ENCODE measurements at places on chromosomes 16 and 17.
A peak's percentile ranks its signal among the peaks of the same experiment; 100 is the strongest.

- DNase-seq: no peak
Observed at GRCh38 chr17:50934672-50935220, 68.6 kb upstream of the TOB1 start.

GRCh38 chr16:30430428-30430970 lies 669 bp upstream of the DCTPP1 start:
- no peak for DNase-seq

GRCh38 chr17:58691701-58692238 lies at the start of gene TEX14:
TSS of gene TEX14 (minus strand) at chr17:58692045. CDS start at chr17:58652001, 40,044 bp downstream.
- DNase-seq: no peak

DNA sequence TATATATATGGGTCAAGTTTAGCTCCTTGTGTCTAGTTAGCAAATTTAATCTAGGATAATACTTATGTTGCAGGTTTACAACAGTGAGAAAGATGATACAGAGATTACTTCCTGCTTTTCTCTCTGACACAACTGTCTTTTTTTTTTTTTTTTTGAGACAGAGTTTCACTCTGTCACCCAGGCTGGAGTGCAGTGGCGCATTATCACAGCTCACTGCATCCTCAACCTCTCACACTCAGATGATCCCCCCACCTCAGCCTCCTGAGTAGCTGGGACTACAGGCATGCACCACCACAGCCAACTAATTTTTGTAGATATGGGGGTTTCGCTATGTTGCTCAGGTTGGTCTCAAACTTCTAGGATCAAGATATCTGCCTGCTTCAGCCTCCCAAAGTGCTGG lies 706.9 kb upstream of the SOX9 start:
- no peak for DNase-seq

GRCh38 chr16:14497245-14498082 lies 132.6 kb downstream of the PARN start:
- DNase-seq: no peak

- no peak for DNase-seq
Observed at GRCh38 chr17:31085563-31085962, 9.2 kb upstream of the NF1 start.

- no peak for DNase-seq
Observed at GRCh38 chr16:7090628-7091115, 242.0 kb upstream of the RBFOX1 start.

- DNase-seq: no peak
Observed at GRCh38 chr17:32504166-32504990, 17.6 kb downstream of the CDK5R1 start.

DNA sequence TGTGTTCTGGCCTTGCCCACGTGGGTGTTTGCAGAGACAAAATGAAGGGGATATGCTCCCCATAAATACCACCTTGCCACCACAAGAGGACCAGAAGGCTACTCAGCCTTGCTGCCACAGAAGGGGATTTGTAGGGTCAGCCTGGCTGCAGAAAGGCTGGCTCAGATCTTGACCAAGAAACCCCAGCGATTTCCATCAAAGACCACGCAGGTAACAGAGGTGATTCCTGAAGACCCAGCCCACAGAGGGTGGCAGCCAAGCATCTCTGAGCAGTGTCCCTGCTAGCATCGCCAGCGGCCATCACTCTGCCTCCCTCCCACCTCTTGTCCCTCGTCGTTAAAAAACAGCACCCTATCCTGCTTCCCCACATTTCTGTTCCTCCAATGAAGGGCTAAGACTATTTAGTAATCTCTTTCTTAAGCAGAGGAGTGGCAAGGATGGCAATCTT lies 54.9 kb downstream of the BEAN1 start:
- no peak for DNase-seq

DNA sequence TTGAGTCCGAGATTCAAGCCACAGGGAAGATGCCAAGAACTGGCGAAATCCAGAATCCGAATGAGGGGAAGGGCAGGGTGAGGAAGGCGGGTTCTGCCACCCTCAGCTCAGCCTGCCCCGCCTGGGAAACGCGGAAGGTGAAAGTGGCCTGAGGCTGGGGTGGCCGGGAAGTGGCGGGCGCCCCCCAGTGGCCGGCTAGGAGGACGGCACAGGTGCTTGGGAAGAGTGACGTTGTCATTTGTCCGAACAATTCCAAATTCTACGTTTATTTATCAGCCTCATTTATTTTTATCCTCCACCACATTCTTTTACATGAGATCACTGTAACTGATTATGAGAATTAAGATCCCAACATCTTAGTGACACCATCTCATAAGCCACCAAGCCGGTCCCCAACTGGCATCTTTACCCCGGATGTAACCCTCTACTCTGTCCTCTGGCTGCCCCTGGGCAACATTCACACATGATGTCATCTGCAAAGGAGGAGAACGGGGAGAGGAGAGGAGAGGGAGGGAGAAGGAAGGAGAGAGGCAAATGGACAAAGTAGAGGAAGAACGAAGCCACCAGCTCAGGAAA lies 21.3 kb downstream of the SRCIN1 start:
- peak; percentile 89 for DNase-seq

DNA sequence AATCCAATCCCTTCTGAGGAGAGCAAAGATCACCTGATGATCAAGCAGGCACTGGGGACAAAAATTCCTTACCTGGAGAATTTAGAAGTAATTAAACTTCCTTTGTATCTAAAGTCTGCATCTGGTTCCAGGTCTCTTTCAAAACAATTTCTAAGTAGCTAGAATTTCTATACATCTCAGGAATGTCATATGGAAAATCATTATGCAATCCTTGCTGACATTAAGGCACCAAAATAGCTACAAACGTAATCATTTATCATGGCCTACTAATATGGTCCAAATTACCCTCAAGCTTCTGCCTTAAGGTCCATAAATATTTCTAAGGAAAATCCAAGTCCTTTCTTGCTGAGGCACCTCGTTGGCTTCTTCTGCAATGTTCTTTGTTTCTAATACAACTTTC lies 32.9 kb upstream of the YPEL2 start:
- DNase-seq: no peak

GRCh38 chr17:19447085-19447583 lies 36.1 kb downstream of the RNF112 start:
- DNase-seq: peak; percentile 76

DNA sequence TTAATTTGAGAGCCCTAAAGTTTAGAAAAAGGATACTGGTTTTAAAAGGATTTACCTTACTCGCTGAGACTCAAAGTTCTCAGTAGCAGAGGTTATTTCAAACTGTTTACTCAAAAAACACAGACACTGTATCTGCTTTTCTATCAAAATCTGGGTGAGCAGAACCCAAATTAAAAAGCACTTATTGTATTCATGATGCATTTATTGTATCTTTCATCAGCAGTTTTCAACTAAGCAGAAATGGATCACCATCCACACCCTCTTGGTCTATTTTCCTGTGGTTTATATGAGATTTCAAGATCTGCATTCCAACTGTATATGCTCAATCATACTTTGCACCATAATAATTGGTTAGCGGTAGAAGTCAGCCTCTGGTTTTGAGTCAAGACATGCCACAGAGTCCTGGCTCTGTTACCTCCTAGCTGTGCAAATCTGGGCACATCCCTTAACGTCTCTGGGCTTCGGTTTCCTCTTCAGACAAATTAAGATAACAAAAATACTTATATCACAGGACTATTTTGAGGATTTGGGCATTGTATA lies 109.5 kb downstream of the ASIC2 start:
- no peak for DNase-seq

- DNase-seq: no peak
Observed at GRCh38 chr16:85678821-85679220, 9.9 kb downstream of the GINS2 start.

GRCh38 chr16:23699100-23699499 lies 13.9 kb downstream of the ERN2 start:
- no peak for DNase-seq

- DNase-seq: no peak
Observed at GRCh38 chr16:6836766-6837165, 495.9 kb upstream of the RBFOX1 start.

- no peak for DNase-seq
Observed at GRCh38 chr17:58568044-58568799, 53.8 kb upstream of the MTMR4 start.

DNA sequence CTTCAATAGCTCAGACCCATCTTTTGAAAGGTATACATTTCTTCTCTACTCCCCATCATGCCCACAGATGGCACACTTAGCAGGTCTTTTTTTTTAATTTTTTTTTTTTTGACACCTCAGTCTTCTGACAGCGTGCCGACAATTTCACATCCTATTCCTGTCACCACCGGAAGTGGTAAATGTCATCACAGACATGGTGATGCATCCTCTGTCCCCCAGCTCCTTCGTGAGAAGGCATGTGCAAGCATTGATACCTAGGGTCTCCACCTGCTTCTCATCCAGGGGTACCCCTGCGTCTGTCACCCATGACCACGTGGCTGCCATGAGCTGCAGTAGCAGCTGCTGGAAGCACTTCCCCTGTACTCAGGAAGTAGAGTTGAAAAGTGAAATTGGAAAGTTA lies 35.6 kb downstream of the ELAC2 start:
- no peak for DNase-seq

DNA sequence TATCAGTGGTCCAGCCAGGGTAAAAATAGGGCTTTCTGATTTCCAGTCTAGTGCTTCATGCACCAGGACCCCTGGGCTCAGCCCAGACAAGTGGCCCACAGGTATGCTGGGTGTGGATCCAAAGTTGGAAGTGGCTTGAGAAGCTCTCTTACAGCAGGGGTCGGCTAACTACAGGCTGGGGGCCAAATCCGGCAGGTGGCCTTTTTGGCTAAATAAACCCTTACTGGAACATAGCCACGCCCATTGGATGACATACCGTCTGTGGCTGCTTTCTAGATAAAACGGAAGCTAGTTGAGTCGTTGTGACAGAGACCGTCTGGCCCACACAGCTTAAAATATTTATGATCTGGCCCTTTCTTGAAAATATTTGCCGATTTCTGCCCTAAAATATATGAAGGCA lies 119.0 kb upstream of the CDC42EP4 start:
- DNase-seq: no peak

- DNase-seq: no peak
Observed at GRCh38 chr17:61849674-61850073, 13.7 kb downstream of the BRIP1 start.

DNA sequence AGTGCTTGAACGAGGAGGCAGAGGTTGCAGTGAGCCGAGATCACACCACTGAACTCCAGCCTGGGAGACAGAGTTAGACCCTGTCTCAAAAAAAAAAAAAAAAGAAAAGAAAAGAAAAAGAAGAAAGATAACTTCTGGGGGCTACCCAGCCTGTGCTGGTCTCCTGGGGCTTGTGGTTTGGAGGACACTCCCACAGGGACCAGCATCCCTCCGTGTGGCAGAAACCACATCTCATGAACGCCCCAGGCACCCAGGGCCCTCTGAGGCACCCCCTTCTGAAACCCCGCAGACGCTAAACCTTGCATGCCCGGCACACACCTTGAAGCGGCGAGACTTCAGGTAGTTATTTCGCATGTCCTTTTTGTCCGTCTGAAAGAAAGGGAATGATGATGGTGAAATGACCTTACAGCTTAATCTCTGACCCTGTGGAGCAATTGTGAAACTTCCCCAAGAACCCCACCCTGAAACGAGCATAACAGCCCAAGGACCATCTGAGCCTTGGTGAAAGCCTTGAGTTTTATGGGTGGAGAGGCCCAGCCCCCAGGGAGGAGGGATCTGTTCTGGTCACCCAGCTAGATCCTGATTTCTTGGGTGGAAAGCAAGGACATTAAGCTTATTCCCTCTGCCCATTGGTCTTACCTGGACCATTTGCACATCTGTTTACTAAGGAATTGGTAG lies 55.0 kb downstream of the CNGB1 start:
- no peak for DNase-seq

DNA sequence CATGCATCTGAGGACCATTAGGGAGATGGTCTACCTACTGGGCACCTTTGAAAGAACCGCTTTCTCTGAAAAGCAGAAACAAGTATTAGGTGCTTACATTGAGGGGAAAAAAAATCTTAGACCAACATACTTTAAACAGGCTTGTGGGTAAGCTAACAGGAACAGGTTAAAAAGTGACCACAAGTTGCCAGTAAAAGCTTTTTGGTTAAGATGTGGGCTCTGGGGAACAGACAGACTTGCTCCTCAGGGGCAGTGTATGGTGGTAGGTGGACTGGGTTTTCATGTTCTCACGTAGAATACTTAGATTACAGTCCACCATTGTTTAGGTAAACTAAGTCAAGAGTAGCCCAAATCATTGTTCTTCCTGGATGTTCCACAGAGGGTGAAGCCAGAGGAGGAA lies 41.2 kb downstream of the REXO5 start:
- no peak for DNase-seq

GRCh38 chr17:61927208-61928100 lies at the start of gene INTS2:
TSS of gene INTS2 (minus strand) at chr17:61927982. CDS start at chr17:61926644, 1,338 bp downstream.
- peak; percentile 90 for DNase-seq

- no peak for DNase-seq
Observed at GRCh38 chr17:42399121-42399520, 10.9 kb upstream of the STAT3 start.

GRCh38 chr17:41835214-41835799 lies 725 bp downstream of the NT5C3B start:
- DNase-seq: no peak

DNA sequence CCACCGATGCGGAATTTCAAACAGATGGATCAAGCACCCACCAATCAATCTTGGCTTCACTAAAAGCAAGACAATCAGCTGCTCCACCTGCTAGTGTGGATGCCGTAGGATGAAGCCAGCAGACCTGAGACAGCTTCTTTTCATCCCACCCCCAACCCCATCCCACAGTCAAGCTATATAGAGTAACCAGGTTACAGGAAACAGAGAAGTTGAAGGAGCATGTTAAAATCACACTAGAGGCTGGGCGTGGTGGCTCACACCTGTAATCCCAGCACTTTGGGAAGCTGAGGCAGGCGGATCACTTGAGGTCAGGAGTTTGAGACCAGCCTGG lies 37.7 kb downstream of the CMTM4 start:
- no peak for DNase-seq

DNA sequence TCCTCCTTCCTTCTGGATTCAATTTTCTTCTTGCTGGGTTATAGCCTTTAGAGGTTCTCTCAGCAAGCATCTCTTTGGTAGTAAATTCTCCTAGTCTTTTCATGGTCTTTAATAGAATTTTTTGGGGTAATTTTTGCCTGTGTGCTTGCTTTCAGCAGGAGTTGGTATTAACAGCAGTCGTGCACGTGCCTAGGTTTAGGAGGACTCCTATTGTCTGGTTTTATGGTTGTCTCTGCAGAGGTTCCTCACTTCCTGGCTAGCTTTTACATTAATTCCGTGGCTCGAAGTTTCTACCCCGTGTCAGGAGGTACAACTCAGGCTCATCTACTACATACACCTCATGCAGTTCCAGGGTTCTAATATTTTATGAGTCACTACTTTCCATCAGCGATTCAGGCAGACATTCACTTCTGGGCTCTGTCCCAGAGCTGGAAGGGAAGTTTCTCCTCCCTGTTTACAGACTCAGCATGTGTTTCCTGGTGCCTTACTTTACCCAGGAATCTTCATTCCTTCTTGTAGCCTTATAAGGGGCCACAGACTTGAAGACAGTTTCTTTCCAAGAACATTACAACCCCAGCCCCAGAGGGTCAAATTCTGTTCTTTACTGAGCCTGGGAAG lies 643.6 kb downstream of the HS3ST4 start:
- DNase-seq: no peak

All from HuH-7 (cell line).